ENCODE measurements at places on chromosomes 6 and 20.

GRCh38 chr6:84278321-84278998, 51.0 kb upstream of the CEP162 start:
- no peak overlapping the region for H3K27ac ChIP-seq
- H3K36me3 ChIP-seq = no peaks in the 10 kb centered on the region
- no peak for DNase-seq
- H3K27me3 ChIP-seq = no peaks in the 10 kb centered on the region
- H3K4me1 ChIP-seq = peaks cover 3% of the 10 kb centered on the region
- no peak overlapping the region for H3K4me3 ChIP-seq

DNA sequence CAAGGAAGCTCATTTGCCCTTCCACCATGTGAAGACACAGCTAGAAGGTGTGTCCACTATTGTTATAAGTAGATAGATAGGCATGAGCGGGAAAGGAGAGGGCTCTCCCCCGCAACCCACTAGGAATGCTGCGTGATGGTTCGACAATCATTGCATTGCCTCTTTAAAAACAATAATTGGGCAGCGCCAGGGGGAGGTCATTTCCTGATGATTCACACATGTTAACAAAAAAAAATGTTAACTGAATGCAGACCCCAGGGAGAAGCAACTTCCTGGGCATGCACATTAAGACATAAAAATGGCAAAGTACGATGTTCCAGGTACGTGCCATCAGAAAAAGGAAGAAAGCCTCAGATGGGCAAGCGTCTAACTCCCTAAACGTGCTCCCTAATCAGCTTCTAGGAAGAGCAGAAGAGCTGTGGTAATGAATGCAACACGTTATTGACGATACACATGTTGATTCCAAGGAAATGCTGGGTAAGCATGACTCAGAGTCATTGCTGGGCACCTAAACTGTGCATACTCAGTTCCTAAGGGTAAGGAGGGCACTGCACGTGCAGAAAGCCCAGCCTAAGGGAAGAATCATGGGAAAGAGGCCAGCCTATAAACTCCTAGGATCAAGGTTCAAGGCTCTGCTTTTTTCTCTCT, 113.7 kb downstream of the FAM217A start:
- no peak overlapping the region for H3K27ac ChIP-seq
- no peaks in the 10 kb centered on the region for H3K36me3 ChIP-seq
- DNase-seq = no peak
- no peaks in the 10 kb centered on the region for H3K4me1 ChIP-seq

- no peaks in the 10 kb centered on the region for H3K36me3 ChIP-seq
- no peaks in the 10 kb centered on the region for H3K27me3 ChIP-seq
- H3K4me3 ChIP-seq = no peak overlapping the region
- DNase-seq = no peak
Observed at GRCh38 chr6:129875610-129876520, 14.8 kb upstream of the TMEM244 start.

DNA sequence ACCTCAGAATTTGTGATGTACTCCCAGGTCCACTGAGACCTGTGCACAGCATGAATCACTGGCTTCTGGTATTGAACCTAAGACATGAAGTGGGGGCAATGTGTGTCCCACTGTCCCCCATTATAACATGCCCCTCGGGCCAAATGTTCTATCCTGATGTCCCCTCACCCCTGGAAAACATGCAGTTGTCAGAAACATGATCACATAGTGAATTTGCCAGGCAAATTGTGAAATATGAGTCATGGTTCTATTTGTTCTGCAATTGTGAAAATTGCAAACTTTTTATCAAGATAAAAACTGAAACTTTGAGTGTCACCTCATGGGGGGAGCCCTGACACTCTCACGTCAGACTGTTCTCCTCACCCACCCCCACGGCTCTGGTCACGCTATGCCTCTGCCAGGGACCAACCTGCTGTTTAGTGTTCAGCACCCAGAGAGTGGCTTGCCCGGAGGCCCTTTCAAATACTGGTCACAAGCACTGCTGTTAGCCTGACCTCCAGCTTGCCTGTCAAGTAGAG, 305.3 kb downstream of the CLIC5 start:
- H3K4me3 ChIP-seq = no peak overlapping the region
- H3K36me3 ChIP-seq = no peaks in the 10 kb centered on the region
- no peak overlapping the region for H3K27ac ChIP-seq
- H3K27me3 ChIP-seq = no peaks in the 10 kb centered on the region

DNA sequence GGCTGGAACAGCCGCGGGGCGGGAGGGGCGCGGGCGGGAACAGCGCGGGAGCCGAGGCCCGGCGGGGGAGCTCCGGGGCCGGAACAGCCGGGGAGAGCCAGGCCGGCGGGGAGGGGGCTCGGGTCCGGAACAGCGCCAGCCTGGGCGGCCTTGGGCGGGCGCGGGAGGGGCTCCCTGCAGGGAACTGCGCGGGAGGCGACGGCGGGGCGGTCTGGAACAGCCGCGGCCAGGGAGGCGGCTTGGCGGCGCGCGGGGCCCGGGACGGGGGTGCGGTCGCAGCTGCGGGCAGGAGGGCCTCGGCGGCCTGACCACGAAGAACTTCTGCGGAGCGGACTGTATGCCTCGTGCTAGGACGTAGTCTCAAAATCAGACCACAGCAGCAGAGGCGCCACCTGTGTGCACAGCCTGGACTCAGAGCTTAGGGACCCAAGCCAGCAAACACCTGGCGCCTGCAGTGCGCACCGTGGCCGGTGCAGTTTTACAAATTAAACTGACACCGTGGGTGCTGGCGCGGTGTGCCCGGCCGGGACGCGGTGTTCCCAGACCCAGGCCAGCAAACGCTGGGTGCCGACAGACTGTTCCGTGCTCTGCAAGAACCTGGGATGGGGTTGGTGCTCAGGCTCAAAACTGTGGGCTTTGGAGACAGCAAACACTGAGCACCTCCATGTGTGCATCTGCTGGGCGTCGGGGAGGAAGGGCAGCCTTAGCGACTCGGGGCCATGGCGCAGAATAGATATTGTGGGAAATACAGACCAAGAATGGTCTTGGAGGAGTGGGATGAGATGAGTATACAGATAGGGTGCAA, 572 bp downstream of the ZNF341 start:
- peaks cover 26% of the 10 kb centered on the region for H3K4me1 ChIP-seq
- peak overlapping the region; percentile 92 for H3K27ac ChIP-seq
- DNase-seq = peak; percentile 93

DNA sequence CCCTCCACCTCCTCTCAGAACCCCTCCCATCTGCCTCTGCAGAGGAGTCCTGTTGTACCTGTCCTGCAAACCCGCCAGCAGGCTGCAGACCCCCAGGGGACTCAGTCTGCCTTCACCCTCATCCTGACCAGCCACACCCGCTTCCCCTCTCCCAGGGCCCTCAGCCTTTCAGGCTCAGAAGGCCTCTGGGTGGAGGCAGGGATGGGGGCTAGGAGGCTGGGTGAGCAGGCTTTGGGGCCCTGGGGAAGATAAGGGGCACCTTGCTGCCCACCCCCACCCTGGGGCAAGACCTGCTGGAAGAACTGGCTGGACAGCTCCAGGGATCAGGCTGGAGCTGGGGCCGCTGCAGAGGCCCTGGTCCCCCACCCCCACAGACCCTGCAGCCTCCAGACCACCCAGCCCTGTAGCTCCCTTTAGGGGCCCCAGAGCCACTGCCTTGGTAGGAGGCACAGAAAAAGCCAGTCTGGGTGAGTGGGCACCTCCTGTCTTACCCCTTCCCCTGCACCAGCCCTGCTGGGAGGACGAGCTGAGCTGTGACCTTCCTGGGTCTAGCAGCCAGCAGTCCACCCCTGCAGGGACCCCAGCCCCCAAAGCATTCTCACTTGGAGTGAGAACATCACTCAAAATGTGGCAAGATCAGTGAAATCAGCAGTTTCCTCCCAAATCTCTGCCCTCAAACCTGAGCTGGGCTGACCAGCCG, 5.2 kb downstream of the TEAD3 start:
- no peaks in the 10 kb centered on the region for H3K36me3 ChIP-seq
- H3K4me3 ChIP-seq = no peak overlapping the region
- H3K27me3 ChIP-seq = no peaks in the 10 kb centered on the region
- H3K27ac ChIP-seq = no peak overlapping the region
- H3K4me1 ChIP-seq = peaks cover 87% of the 10 kb centered on the region

- H3K36me3 ChIP-seq = no peaks in the 10 kb centered on the region
- no peak overlapping the region for H3K4me3 ChIP-seq
- H3K27me3 ChIP-seq = no peaks in the 10 kb centered on the region
- no peak overlapping the region for H3K27ac ChIP-seq
Observed at GRCh38 chr6:30870546-30870945, 13.8 kb upstream of the DDR1 start.

- H3K4me1 ChIP-seq = peaks cover 5% of the 10 kb centered on the region
- peaks cover 6% of the 10 kb centered on the region for H3K36me3 ChIP-seq
- no peak overlapping the region for H3K27ac ChIP-seq
- no peak for DNase-seq
- H3K4me3 ChIP-seq = no peak overlapping the region
- H3K27me3 ChIP-seq = no peaks in the 10 kb centered on the region
Observed at GRCh38 chr6:10558565-10558964, 37.4 kb downstream of the GCNT2 start.

- H3K4me1 ChIP-seq = no peaks in the 10 kb centered on the region
- no peak overlapping the region for H3K4me3 ChIP-seq
- no peaks in the 10 kb centered on the region for H3K36me3 ChIP-seq
- DNase-seq = no peak
Observed at GRCh38 chr6:16095180-16095579, 33.7 kb upstream of the MYLIP start.

DNA sequence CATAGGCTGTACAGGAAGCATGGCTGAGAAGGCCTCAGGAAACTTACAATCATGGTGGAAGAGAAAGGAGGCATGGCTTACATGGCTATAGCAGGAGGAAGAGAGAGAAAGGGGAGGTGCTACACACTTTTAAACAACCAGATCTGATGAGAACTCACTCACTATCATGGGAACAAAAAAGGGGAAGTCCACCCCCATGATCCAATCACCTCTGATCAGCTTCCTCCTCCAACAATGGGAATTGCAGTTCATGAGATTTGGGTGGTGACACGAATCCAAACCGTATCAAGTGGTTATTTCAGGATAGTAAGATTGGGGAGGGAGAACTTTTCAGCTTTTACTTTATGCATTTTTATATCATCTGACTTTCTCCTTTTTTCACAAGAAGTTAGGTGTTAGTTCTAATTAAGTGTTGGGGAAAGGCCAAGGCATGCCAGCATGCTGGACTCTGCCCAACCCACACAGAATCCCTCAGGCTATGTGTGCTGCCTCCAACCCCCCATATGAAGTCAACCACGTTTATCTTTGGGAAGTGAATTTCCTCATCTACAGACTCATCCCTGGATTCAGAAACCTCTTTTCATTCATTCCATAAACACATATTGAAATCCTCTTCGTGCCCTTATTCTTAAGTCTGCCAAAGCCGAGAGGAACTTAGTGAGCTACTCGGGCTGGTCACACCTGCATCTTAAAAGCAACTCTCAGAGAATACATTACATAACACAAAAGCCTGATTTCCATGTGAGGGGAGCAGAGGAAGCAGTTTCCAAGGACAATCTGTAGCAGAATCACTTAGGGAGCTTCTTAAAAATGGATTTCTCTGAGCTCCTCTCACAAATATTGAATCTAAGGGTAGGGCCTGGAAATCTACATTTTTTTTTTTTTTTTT, 16.7 kb upstream of the CLIC5 start:
- no peaks in the 10 kb centered on the region for H3K27me3 ChIP-seq
- no peak overlapping the region for H3K4me3 ChIP-seq
- no peak overlapping the region for H3K27ac ChIP-seq
- H3K36me3 ChIP-seq = no peaks in the 10 kb centered on the region

DNA sequence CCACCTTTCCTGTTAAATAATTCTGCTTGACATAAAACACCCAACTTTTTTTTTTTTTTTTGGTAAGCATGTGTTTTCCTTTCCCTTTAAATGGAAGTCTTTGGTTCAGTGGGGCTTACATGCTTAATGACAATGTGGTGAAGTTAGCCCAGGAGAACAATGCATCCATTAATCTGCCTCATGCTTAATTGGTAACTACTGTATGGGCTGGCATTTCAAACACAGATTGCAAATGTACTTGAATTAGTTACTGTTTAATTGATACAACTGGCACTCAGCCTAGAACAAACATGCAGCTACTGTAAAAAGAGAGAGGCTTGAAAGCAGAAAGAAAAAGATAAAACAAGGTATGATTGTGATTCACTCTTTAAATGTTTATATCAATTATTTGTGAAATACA, 483.6 kb upstream of the NOX3 start:
- H3K27ac ChIP-seq = no peak overlapping the region
- H3K4me1 ChIP-seq = no peaks in the 10 kb centered on the region
- H3K4me3 ChIP-seq = no peak overlapping the region
- no peaks in the 10 kb centered on the region for H3K36me3 ChIP-seq
- no peaks in the 10 kb centered on the region for H3K27me3 ChIP-seq
- DNase-seq = no peak

GRCh38 chr6:46914279-46914810, 7.4 kb downstream of the ADGRF5 start:
- DNase-seq = no peak
- H3K4me3 ChIP-seq = no peak overlapping the region
- H3K36me3 ChIP-seq = no peaks in the 10 kb centered on the region
- no peaks in the 10 kb centered on the region for H3K27me3 ChIP-seq
- peaks cover 89% of the 10 kb centered on the region for H3K4me1 ChIP-seq

DNA sequence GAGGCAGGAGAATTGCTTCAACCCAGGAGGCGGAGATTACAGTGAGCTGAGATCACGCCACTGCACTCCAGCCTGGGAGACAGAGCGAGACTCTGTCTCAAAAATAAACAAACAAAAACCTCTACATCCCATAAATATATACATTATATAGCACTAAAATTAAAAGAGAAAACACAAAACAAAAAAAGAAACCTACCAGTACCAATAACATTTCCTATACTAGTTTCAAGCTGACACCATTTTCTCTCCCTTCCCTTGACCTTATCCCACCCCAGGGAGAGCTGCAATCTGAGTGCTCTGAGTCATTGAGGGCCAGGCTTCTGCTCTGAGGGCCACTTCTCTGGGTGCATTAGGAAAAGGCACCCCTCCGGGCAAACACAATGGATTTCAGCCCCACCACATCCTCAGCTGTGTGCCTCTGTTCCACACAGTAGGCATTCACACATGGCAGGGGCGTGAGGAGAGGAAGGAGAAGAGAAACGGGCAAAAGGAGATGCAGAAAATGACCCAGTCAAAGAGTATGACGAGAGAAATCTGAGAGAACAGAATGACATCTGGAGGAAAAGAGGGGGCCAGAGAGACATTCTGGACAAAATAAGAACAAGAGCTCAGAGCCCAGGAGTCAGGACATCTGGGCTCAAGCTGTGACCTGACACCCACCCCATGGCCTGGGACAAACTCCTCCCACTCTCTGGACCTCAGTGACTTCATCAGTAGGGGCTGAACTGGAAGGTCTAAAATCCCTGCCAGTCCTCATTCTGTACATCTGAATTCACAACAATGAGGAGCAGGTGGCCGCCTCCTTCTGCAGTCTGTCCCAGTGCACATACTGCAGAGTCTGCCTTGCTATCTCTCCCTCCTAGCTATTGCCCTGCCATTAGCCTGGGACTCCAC, 18.2 kb downstream of the TRIM26 start:
- H3K27me3 ChIP-seq = no peaks in the 10 kb centered on the region
- no peaks in the 10 kb centered on the region for H3K4me1 ChIP-seq
- H3K36me3 ChIP-seq = peaks cover 90% of the 10 kb centered on the region
- no peak for DNase-seq

- H3K27me3 ChIP-seq = no peaks in the 10 kb centered on the region
- H3K4me3 ChIP-seq = no peak overlapping the region
- H3K4me1 ChIP-seq = no peaks in the 10 kb centered on the region
- H3K36me3 ChIP-seq = no peaks in the 10 kb centered on the region
Observed at GRCh38 chr6:474453-475185, 83.1 kb downstream of the IRF4 start.

Data from lower lobe of right lung (tissue), 2 donors.